Smooth muscle cell of trachea (primary cell): ENCODE measurements at places on chromosomes 4 and X. TPM values are rescaled to one million over a fixed set of nuclear protein-coding genes. Genes with fewer than 3 reads are reported as not detected.

The TEC gene
- total RNA-seq = 1.5 and 3.8 TPM in 2 replicates

The DRD5 gene
- not detected in 2 replicates for total RNA-seq

The TMEM156 gene
- 0.15 TPM in 1 of 2 replicates, not detected in the other for total RNA-seq

The PLXNB3 gene
- total RNA-seq = 2.3 and 6.1 TPM in 2 replicates

The ETDA gene
- not detected in 2 replicates for total RNA-seq

The TLR3 gene
- total RNA-seq = 3.2 and 7.8 TPM in 2 replicates

The CT45A5 gene
- total RNA-seq = not detected in 2 replicates

The PLP1 gene
- 0.44 and 1.5 TPM in 2 replicates for total RNA-seq

The BEX1 gene
- total RNA-seq = 0.15 and 0.17 TPM in 2 replicates

The DGAT2L6 gene
- total RNA-seq = not detected in 2 replicates

The TGIF2LX gene
- not detected in 2 replicates for total RNA-seq

The LRP2BP gene
- 0.44 and 0.50 TPM in 2 replicates for total RNA-seq

The FGA gene
- not detected in 2 replicates for total RNA-seq

The F8 gene
- 5.5 and 9.4 TPM in 2 replicates for total RNA-seq

The SPCS3 gene
- total RNA-seq = 85.8 and 90.2 TPM in 2 replicates

The RAB41 gene
- total RNA-seq = not detected in 2 replicates

The PLS3 gene
- 176 and 310 TPM in 2 replicates for total RNA-seq

The MAP7D2 gene
- under 0.01 TPM in 2 replicates for total RNA-seq

The HDAC8 gene
- 25.5 and 29.7 TPM in 2 replicates for total RNA-seq

The UVSSA gene
- 13.4 and 15.4 TPM in 2 replicates for total RNA-seq

The FTHL17 gene
- total RNA-seq = not detected in 2 replicates

The ZFP42 gene
- total RNA-seq = 0.15 and 0.33 TPM in 2 replicates

The EGF gene
- 0.50 and 1.0 TPM in 2 replicates for total RNA-seq

The HPGDS gene
- not detected in 2 replicates for total RNA-seq

The FAM236D gene
- not detected in 2 replicates for total RNA-seq

The HS6ST2 gene
- under 0.01 TPM in 1 of 2 replicates, not detected in the other for total RNA-seq

The TKTL2 gene
- total RNA-seq = not detected in 2 replicates

The UGT2B17 gene
- not detected in 2 replicates for total RNA-seq

The TRIM61 gene
- total RNA-seq = 2.3 and 5.0 TPM in 2 replicates

The ACOT9 gene
- 54.9 and 91.3 TPM in 2 replicates for total RNA-seq

The CYTL1 gene
- 0.15 and 0.17 TPM in 2 replicates for total RNA-seq

The NDP gene
- total RNA-seq = 0.17 and 0.44 TPM in 2 replicates

The ITIH6 gene
- total RNA-seq = not detected in 2 replicates

The ADAM29 gene
- not detected in 2 replicates for total RNA-seq

The FRAS1 gene
- under 0.01 and 0.15 TPM in 2 replicates for total RNA-seq

The NPFFR2 gene
- total RNA-seq = under 0.01 TPM in 1 of 2 replicates, not detected in the other

The GABRQ gene
- under 0.01 and 0.17 TPM in 2 replicates for total RNA-seq

The NAA11 gene
- not detected in 2 replicates for total RNA-seq

The DHRSX gene
- total RNA-seq = 25.7 and 34.9 TPM in 2 replicates

The TMEM144 gene
- 6.8 and 12.9 TPM in 2 replicates for total RNA-seq

The TASL gene
- not detected in 2 replicates for total RNA-seq

The PDGFRA gene
- total RNA-seq = 432 and 685 TPM in 2 replicates

The GAGE13 gene
- not detected in 2 replicates for total RNA-seq

The ODAM gene
- not detected in 2 replicates for total RNA-seq

The MXRA5 gene
- 26.8 and 42.5 TPM in 2 replicates for total RNA-seq

The SEC24B gene
- 14.6 and 14.7 TPM in 2 replicates for total RNA-seq

The MTMR1 gene
- 23.1 and 29.1 TPM in 2 replicates for total RNA-seq

The USP17L15 gene
- total RNA-seq = not detected in 2 replicates

The CASP6 gene
- 28.8 and 48.9 TPM in 2 replicates for total RNA-seq

The ZNF185 gene
- total RNA-seq = 1.3 and 1.5 TPM in 2 replicates

The PDCL2 gene
- total RNA-seq = not detected in 2 replicates

The MGST2 gene
- 4.1 and 4.9 TPM in 2 replicates for total RNA-seq

The CLDN34 gene
- not detected in 2 replicates for total RNA-seq

The MAGEB10 gene
- total RNA-seq = 0.17 TPM in 1 of 2 replicates, not detected in the other

The MAGEE2 gene
- under 0.01 TPM in 1 of 2 replicates, not detected in the other for total RNA-seq

The SHROOM4 gene
- total RNA-seq = 0.33 and 0.44 TPM in 2 replicates

The FAAH2 gene
- total RNA-seq = under 0.01 and 0.15 TPM in 2 replicates

The ETDB gene
- total RNA-seq = not detected in 2 replicates

The RBM46 gene
- total RNA-seq = 0.15 and 0.17 TPM in 2 replicates
